ENCODE measurements at places on chromosomes 2 and 18.

GRCh38 chr2:208541989-208542464, 135.4 kb downstream of the PTH2R start:
- no peak for DNase-seq

DNA sequence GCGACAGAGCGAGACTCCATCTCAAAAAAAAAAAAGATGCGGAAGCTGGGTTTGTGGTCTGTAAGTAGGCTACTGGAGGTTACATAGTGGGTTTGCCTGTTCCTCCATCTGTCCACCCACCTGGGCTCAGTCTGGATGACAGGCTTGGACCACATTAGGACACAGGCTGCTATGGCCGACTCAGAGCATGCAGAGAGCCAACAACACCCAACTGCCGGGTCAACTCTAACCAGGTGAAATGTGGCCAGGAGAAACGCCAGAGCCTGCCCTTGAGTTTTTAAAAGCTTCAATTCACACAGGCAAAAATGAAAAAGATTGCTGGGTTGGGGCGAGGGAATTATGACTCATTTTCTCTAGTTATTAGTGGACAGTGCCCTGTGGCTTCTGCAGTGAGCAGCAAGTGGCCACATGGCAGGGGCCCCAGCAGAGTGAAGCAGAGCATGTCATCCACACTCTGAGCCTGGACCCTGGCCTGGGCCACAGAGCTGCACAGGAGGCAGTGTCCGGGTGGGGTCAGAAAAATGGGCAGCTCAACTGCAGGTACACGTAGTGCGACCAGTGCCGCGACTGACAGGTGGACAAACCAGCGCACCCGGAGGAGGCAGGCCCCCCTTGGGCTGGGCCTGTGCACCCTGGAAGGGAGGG, 67.4 kb downstream of the BIN1 start:
- DNase-seq: no peak

- DNase-seq: no peak
These were observed 12.1 kb downstream of the EPAS1 start for GRCh38 chr2:46309052-46309953.

- DNase-seq: no peak
These were observed 100.8 kb upstream of the TFPI start for GRCh38 chr2:187655001-187655400.
